ENCODE measurements at places on chromosomes 5 and 9.

GRCh38 chr5:45093377-45093776 lies 284.6 kb downstream of the MRPS30 start:
- DNase-seq: no peak

DNA sequence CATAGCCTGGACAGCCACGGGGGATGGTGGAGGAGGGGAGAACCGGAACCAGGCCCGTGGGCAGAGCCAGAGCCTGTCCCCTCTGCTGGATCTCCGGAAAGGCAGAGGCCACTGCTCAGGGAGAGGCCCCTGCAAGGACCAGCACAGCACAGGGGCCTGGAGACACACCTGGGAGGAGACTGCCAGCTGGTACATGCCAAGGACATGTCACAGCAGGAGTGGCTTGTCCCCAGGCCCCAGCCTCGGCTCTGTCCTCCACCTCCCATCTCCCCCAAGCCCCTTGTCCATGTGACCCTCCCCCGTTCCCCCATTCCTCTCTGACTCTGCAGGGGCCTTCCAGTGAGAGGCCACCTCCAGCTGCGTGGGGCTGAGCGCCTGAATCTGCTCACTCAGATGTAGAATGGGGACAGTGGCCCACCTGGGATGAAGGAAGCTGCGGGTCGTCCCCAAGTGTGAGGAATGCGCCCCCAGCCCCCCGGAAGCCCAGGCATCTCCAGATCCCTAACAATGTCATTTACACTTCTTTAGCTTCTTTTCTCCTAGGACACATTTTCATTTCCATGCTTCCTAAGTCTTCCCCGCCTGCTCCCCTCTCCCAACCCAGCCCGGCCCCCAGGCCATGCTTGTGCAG lies 349.6 kb upstream of the IRX2 start:
- no peak for DNase-seq

- no peak for DNase-seq
Observed at GRCh38 chr5:33738967-33739366, 152.8 kb downstream of the ADAMTS12 start.

- no peak for DNase-seq
Observed at GRCh38 chr9:105459336-105459735, 11.5 kb downstream of the FSD1L start.

DNA sequence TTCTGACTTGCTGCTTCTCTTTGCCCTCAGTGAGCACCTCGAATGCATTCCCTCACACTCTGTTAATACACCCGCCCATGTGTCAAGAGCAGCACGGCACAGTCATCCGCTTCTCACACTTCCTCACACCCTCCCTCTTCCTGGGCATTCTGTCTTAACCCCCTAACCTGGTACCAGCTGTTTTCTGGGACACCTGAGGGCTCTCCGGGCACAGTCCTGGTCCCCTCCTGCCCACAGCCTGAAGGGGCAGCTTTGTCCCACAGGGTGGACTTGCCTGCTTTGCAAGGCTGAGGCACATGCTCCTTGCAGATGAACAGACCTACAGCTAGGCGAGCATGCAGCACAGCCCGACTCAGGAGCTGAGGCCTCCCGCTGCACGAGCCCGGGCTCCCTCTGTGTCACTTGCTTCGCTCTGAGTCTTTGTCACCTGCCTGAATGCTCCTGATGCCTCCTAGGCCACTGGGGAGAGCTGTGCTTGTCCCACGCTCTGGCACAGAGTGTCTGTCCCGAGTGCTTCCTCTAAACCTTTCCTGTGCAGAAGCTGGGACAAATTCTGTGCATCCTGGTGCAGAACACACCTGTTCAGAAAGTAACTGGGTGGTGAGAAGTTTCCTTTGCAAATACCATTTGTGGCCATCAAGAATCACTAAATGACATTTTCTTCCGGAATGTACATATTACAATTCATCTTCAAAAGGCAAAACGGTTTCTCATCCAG lies 47.8 kb downstream of the AHRR start:
- DNase-seq: peak; percentile 32

- DNase-seq: no peak
Observed at GRCh38 chr5:39015743-39016586, 58.2 kb downstream of the RICTOR start.

DNA sequence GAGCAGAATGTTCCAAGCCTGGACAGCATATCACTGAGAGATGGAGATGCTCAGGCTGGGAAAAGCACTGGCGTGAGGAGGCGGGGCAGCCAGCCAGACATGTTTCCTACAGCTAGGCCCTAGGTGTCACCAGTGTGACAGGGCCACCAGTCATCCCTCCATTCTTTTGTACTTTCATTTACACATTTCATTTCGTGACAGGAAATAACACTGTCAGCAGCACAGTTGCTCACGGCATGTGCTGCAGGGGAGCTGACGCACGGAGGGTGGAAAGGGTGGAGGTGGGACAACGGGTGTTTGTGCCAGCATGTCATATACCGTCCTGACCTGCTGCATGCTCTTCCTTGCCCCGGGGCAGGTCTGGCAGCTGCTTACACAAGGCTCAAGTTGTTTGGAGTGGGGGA lies 14.8 kb upstream of the CEMIP2 start:
- peak; percentile 90 for DNase-seq

- DNase-seq: no peak
Observed at GRCh38 chr5:22986281-22986680, 133.1 kb upstream of the CDH12 start.

DNA sequence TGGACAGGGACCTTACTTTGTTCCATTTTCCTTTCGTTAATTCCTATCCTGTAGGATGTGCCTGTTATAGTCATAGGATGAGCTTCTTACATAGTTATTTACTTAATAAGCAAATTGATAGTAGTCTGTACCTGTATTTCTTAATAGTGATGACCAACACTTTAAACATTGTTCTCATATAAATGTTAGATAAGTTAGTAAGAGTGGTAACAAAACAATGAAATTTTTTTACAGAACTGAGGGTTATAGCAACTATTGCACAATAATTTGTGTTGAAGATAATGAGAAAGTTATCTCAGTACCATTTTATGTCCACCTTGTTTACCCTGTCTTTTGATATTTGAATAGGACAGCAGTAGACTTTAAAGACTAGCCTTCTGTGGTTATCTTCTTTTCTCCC lies 162.9 kb upstream of the ELL2 start:
- no peak for DNase-seq

- no peak for DNase-seq
Observed at GRCh38 chr5:148237785-148238417, 424 bp upstream of the MARCOL start.

DNA sequence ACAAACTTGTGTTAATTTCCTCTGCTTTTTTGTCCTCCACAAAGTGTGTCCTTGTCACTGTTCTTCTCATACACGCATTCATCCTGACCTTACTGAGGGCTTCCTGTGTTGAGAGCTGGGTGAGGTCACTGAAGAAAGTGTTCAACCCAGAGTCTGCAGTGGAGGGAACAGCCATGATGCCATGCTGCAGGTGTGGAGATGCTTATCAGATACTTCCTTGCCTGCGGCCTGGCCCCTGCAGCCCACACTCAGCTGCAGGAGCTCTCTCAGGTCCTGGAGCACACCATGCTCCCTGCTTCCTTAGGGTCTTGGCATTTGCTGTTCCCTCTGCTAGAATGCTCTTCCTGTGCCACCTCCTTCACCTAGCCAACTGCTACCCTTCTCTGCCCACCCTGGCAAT lies 108.1 kb upstream of the SPRY4 start:
- no peak for DNase-seq

DNA sequence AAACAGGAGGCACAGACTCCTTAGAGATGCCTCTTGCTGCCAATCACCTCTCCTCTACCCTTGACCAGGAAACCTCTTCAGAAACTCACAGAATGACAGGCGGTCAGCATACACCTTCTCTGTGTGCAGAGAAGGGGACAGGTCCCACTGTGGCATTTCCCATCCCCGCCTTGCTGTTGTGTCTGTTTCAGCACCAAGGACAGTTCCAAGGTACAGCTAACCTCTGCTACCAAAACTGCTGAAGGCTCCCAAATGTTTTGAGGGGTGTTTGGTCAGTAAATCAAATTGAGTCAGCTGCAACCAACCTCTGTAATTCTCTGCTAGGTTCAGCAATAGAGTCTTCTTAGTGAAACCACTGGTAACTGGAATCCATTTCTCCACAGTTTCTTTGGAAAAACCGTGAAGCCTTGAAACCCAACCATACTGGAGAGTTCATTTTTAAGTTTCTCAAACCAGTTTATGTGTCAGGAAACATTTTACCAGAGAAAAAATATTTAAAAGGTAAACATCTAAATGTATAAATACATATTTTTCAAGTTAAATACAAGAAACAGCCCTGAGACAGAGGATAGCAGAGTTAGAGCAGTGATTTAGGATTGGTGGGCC lies 122.0 kb downstream of the DRD1 start:
- DNase-seq: peak; percentile 8

- no peak for DNase-seq
Observed at GRCh38 chr5:132226516-132227234, 978 bp downstream of the P4HA2 start.

DNA sequence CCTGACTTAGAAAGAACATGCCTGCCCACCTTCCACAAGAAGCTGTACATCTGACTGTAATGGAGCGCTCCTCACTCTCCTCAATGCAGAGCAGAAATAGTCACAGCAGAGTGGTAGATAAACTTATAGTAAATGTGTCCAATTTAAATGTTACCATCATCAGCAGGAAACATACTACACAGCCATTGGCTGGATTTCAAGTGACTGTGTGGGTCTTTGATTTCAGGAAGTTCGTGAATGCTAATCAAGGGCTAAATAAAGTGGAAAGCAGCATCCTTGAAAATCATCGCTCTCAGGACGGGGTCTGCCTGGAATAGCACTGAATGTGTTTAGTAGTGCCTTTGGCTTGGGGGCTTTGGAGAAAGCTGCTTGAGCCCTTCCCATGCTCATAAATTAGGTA lies 32.4 kb upstream of the CRHBP start:
- no peak for DNase-seq

- DNase-seq: no peak
Observed at GRCh38 chr5:137367951-137368350, 131.2 kb downstream of the SPOCK1 start.

DNA sequence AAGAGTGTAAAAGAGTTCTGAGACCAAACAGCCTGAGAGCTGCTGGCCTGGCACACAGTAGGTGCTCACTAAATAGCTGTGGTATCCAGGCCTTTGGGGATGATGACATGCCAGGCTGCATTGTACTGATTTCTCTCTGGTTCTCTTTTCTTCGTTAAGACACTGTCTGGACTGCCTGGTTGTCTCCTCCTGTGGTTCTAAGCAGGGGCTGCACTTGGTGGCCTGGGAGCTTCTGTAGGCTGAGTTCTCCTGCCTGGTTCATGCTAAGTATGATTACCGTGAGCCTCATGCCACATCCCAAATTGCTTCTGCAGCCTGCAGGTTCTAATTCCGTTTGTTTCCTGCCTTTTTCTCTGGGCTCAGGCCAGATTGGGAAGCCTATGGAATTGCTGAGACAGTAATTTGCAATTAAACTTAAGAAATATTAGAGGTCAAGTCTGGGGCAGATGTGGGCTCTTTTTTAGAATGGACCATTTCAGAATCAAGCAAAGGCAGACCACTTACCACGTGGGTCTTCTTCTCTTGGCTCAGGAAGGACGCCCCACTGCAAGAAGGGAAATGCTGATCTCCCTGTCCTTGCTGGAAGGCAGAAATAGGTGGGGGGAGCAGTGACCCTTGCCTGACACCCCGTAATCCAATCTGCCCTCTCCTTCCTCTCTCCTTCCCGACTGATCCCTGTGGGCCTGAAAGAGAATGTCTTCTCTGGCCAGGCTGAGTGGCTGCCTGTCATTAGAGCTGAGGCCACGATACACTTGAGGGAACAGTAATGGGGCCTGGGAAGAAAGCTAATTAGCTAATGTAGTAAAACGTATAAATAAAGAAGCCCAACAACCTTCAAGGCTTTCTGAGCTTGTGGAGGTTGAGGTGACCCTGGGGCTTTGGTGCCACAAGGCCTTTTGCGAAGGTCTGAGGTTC lies 21.9 kb upstream of the BOD1 start:
- no peak for DNase-seq

GRCh38 chr9:18427691-18428090 lies 46.3 kb upstream of the ADAMTSL1 start:
- DNase-seq: no peak

DNA sequence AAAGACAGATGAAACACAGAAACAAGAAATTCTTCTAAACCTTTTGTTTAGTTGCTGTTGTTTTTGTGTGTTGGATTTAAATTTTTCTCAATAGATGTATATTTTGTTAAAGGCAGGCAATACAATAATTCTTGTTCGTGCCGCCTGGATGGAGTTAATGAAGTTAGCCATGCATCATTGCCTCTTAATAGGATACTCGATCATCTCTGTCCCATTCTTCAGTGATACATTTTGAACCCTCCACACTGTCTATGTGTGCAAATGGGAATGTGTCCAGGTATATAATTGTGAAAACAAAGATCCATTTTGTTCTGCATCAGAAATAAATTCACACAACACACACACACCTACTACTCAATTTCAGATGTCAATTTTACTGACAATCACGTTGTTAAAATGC lies 186.6 kb upstream of the ADAMTS16 start:
- no peak for DNase-seq

DNA sequence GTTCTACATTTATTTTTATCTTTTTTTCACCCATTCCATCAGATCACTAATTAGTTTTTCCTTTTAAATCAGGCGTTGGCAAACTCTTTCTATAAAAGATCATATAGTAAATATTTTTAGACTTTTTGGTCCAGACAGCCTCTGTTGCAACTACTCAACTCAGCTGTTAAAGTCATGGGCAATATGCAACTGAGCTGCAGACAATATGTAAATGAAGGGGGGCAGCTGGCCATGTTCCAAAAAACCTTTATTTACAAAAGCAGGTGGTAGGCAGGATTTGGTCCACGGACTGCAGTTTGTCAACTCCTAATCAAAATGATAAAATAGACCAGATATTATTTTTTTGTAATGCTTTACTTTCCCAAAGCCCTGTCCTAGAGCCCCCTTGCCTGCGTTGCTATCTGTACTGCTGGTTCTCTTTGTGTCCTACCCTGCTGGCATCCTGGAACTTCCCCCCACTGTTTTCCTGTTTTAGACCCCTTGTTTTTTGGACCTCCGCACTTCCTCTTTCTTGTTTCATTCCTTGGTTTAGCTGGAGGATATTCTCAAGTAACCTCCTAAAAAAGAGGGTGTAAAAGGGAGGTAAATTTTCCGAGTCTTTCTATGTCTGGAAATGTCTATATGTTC lies 24.7 kb upstream of the TNFSF8 start:
- DNase-seq: peak; percentile 18

- DNase-seq: no peak
Observed at GRCh38 chr5:143040622-143041021, 270.4 kb downstream of the ARHGAP26 start.

DNA sequence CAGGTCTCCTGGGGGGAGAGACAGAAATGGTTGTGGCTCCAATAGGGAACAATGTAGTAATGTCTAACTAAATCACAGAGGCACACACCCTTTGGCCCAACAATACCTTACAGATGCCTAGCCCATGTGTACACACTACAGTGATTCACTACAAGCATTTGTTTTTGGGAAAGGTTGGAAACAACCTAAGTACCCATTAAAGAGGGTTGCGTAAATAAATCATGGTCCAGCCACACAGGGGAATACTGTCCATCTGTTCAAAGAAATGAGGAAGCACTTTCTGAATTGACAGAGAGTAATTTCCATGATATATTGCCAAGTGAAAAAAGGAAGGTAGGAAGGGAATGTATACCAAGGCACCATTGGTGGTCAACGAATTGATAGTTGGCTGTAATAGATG lies 22.0 kb upstream of the GTF3C5 start:
- DNase-seq: no peak

All from B cell (primary cell).